CD4-positive, alpha-beta T cell (primary cell): ENCODE measurements at places on chromosomes 3 and 15.

GRCh38 chr15:29692527-29692926, 129.7 kb downstream of the TJP1 start:
- DNase-seq, result no peak

- DNase-seq, result no peak
Observed at GRCh38 chr15:51550841-51551240, 71.7 kb downstream of the DMXL2 start.

DNA sequence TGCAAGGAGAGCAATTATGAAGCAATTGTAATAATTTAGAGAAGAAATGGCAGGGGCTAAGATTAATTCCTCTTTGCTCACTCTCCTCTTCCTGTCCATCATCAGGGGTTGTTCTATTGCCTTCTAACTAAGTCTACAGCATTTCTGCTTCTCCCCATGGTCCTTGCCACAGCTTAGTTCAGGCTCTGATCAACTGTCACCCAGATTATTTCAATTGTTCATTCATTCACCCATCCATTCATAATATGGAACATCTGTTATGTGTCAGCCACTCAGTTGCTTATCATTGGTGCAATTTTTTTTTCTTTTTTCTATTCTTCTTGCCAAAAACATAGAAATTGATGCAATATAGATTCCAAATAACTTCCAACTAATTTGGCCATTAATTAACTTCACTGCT, 93.2 kb downstream of the CD47 start:
- DNase-seq, result no peak

GRCh38 chr15:48657950-48658591, 12.6 kb upstream of the FBN1 start:
- no peak for DNase-seq

- no peak for DNase-seq
Observed at GRCh38 chr3:13785351-13785750, 94.5 kb downstream of the WNT7A start.

DNA sequence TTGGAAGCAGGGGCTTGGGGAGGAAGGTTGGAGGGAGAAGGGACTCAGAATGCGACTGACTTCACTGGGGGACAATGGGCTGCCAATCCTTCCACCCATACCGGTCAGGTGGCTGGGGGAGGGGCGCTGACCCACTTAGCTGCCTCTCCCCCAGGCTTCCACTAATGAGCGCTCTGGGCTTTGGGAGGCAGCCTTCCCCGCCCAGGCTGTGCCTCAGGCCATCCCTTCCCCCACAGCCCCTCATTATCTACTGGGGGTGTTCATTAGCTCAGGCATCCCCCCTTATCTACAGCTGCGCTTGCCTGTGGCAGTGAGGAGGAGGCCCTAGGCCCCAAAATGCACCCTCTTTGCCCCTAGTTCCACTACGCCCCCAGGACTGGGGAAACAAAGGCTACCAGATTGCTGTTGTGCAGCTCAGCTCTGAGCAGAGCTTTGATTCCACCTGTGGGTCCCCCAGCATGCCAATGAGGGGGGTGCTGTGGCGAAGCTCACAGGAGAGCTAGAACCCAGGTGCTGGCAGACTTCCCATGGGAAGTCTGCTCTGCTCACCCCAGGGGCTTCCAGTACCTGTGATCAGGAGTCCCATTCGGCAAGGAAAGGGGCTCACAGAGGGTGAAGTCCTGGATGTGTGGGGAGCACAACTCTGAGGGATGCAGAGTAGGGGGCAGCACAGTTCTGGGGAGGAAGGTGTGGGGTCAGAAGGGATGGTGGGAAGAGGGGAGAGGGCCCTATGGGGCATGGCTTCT, 29.4 kb upstream of the SEMA3F start:
- no peak for DNase-seq

DNA sequence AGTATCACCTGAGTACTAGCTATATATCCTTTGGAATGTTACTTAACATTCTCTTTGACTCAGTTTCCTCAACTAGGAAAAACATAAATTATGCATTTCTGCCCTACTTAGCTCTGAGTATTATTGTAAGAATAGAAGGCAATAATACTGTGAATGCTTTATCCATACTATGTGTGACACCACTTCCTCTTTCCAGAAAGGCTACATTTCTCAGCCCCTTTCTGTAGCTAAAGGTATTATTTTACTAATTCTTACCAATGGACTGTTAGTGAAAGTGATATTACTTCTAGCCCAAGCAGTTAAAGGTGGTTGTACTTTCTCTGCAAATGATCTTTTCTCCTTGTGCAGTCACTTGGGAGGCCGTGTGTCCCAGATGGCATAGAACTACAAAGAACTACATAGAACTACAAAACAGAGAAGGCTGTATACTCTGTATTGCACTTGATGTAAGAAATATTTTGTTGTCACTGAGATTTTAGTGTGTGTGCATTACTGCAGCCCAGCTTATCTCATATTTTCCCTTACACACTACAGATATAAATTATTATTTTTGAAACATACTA, 35.1 kb downstream of the MYH15 start:
- no peak for DNase-seq

GRCh38 chr3:72587282-72587681, 261.0 kb downstream of the SHQ1 start:
- no peak for DNase-seq

DNA sequence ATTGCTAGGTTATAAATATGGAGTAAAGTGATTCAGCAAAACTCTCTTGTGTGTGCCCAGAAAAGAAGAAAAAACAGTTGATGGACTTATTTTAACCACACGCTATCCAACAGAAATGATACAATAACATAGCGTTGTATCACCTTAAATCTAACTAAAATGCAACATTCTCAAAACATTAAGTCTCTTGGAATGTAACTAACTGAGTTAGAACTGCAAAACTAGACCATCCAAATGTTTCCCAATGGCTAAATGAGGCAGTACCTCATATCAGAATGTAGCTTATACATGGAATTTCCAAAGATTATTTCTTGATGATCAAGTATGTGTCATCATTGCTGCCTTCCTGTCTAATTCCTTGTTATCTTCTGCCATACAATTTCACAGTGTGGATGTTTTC, 187.9 kb downstream of the CNTN3 start:
- no peak for DNase-seq

- DNase-seq, result no peak
Observed at GRCh38 chr3:52454938-52455282, 494 bp upstream of the NISCH start.

DNA sequence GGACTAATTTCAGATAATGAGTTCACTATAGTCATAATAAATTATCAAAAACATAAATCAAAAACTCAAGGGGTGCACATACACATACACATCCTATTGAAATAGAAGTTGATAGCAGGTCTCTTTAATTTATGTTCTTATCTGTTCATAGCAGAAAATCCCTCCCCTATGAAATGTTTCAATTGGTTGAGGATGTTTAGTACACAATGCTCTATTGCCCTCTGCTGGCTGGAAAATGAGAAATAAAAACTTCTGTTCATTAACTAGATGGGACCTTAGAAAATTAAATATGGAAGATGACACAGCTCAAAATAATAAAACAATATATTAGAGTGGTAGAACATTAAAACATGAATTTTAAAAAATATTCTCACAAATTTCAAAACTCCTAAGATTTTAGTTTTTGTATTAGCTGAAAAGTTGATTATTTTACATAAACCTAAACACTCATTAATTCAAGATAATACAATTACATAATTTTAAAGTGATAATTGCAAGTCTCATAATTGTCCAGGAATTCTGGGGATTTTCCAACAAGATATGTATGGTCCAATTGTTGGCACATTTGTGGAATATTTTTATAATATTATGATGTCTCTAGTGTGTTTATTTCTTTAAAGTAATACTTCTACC, 735.0 kb downstream of the ROBO1 start:
- DNase-seq, result no peak

DNA sequence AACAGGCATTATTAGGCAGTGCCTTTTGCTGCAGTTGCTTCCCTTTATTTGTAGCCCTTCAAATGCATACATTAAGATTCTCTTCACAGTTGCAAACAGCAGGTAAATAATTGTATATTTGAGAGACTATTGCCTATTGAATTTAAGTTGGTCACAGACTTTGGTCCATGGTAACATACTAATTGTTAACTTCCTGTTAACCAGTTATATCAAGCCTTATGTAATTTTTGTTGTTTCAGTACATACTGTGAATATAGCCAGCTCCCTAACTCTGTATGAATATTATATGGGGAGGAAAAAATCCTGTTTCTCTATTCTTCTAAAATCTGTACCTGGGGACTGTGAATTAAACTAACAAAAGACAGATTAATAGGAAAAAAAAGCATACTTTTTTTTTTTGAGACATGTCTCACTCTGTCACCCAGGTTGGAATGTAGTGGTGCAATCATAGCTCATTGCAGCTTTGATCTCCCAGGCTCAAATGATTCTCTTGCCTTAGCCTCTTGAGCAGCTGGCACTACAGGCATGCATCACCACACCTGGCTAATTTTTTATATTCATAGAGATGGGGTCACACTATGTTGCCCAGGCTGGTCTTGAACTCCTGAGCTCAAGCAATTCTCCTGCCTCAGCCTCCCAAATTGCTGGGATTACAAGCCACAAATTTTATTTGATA, 53.2 kb downstream of the CHL1 start:
- no peak for DNase-seq

GRCh38 chr3:184710870-184711492, 883 bp downstream of the MAGEF1 start:
- peak; percentile 52 for DNase-seq

DNA sequence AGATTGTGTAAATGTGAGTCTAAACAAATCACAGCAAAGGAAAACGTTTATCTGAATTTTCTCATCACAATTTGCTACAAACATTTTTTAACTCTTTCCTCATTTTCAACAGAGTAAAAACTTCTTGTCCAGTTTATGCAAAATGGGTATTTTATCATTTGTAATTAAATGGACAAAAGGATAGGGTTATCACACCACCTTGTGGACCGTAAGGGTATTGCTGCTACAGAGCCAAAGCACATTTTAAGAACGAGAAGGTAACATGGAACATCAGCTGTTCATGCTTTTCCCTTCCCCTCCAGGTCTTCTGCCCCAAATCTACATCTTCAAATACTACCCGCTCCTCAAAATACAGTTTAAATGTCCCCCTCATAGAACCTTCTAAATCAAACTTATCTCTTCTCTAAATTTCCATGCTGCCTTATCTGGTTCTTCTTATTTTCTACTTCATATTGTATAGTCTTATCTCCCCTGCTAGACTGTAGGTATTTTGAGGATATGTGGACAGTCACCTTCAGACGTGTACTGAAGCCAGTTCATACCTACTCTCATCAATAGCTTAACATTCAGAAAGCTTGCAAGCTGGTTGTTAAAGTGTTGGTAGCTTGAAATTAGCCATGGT, 12.8 kb upstream of the SETMAR start:
- no peak for DNase-seq

DNA sequence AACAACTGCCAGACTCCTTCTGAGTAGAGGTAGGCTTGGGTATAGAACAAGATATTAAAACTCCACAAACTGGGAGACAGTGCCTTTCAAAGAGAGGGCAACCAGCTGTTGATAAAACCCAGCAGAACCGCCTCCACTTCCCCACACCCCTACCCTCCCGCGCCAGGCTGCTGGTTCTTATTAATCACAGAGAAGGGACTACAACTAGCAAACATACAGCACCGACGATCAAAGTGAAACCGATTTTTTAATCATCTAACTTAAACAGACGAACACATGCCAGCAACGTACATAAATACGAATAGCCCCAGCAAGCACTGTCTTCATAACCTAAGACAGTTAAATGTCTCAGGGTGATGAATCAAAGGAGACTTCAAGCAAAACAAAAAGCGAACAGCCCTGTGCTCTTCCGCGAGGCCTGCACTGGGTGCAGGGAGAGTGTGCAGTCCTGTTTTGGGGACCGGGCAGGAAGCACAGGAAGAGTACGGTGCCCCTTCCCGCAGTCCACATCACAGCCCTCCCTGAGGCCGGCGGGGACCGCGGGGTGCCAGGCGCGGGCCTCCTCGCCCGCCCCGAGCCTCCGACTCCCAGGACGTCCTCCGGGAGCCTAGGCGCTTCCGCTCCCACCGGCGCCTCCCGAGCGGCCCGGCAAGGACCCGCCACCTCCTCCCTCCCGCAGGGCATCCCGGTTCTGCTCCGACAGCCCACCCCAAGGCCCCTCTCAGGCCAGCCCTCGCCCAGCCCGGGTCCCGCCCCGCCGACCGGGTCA, 75.1 kb upstream of the VGLL4 start:
- DNase-seq, result peak; percentile 7
